ENCODE measurements at places on chromosomes 5 and 9.
A peak's percentile ranks its signal among the peaks of the same experiment; 100 is the strongest.

DNA sequence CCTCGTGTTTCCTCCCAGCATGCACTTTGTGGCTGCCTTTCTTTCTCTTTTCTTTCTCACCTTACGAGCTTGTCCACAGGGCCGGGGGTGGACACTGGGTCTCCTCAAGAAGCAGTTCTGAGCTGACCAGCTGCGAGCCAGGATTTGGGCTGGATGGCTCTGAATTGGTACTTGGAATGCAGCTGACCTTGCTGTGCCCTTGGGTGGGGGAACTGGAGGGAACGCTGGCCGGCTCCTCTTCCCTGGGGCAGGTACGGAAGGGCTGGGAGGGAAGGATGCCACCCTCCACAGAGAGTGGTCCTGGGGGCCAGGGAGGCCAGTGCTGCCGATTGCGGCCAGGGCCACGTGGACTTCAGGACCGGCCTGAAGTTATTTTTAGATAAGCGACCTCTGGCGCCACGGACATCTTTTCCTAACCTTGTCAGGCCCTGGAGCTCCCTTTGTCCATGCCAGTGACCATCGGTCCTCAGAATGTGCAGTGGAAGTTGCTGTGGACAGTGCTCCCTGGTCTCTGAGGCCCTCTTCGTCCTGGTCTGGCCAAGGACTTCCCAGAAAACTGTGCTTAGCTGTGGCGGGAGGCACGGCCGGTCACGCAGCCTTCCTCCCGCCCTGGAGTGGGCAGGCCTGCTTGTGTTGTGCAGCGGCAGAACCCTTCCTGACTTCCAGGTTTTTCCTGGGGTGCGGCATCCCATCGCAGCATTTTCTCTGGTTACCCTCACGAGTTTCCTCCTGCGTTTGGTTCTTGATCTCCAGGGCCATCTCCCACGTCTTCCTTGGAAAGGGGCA, 13.5 kb upstream of the AHRR start:
- no peak for DNase-seq

- DNase-seq = no peak
Measured at GRCh38 chr9:77854258-77854915, 177.2 kb downstream of the GNAQ start.

- DNase-seq = no peak
Measured at GRCh38 chr5:138503487-138504270, 38.4 kb downstream of the EGR1 start.

DNA sequence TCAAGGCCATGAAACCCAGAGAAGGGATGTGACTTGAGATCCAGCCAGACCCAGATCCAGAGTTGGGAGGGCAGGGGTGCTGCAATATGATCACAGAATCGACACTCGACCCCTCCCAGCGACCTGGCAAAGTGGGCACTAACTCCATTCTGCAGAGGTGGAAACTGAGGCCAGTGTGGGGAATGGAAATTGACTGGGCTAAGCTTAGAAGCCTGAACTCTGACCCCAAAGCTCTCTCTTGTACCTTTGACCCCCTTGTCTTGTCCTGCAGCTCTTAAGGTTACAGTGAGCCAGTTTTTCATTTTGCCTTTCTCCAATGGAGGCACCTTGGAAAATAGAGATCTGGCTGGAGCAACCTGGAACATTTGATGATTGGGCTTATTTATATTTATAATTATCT, 14.5 kb upstream of the ERGIC1 start:
- no peak for DNase-seq

DNA sequence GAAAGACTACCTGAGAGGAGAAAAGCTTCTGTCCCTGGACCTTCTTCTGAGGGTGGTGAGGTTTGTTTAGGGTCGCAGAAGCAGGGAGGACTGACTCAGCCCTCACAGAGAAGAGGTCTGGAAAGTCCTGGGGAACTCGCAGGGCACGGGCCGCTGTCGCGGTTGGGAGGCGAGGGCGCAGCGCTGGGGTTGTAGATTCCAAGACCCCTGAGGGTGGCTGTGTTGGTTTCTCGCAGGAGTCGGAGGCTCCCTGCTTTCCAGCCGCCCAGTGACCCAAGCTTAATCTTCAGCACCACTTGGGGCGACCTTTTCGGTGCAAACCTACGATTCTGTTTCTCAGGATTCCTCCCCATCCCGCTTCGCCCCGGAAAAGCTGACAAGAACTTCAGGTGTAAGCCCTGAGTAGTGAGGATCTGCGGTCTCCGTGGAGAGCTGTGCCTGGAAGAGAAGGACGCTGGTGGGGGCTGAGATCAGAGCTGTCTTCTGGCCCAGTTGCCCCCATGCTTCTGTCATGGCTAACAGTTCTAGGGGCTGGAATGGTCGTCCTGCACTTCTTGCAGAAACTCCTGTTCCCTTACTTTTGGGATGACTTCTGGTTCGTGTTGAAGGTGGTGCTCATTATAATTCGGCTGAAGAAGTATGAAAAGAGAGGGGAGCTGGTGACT, 482 bp downstream of the SLC27A6 start:
- DNase-seq = no peak

GRCh38 chr5:88364991-88365390, 96.3 kb upstream of the TMEM161B start:
- no peak for DNase-seq

DNA sequence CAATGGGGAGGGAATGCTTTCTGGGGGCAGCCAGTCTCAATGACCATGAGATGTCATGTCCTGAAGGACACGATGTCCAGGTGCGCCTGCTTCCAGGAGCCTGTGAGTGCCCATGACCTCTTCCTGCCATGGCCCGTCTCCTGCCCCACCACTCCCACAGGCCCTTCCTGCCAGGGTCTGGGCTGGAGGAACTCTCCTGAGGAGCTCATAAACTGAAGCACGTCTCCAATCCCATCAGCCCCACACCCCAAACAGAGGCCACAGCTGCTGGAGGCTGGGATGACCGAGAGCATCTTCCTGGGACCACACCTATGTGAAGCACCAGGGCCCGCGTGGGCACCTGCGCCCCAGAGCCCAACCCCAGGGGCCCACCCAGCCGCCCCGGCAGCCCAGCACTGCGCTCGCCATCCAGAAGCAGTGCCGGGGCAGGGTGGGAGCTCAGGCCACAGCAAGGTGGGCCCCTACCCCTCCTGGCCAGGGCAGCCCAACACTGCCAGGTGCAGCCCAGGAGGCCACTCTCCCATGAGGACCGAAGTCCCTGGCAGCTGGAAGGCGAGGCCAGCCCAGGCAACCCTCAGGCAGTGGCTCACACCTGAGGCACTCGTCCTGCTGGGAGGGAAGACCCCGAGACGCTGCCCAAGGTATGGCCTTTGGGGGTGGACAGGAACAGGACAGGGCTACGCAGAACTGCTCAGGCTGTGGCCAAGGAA, 53.9 kb upstream of the UBAC1 start:
- DNase-seq = no peak

- DNase-seq = peak; percentile 37
Measured at GRCh38 chr5:150778517-150779396, at the start of gene SMIM3. TSS of gene SMIM3 (plus strand) at chr5:150778757. CDS start at chr5:150795441, 16,684 bp downstream.

DNA sequence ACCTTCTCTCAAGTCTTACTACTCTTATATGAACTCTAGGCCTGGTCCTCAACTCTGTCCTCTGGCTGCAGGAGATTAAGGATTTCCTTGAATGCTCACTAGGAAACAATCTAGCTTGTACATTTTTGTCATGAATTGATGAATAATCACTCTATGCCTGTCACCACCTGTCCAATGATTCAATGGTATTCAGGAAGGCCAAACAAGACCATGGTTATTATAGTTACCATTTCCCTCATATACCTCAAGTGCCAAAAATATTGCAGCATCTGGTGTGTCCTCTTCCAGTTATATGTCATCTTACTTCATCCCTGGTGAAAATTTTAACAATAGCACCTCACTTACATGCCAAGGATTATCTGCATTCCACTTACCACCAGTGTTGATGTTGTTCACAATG, 179.0 kb upstream of the MOCS2 start:
- no peak for DNase-seq

- no peak for DNase-seq
Measured at GRCh38 chr5:39489263-39489662, 64.5 kb upstream of the DAB2 start.
